ENCODE measurements at places on chromosomes 1 and 21.

DNA sequence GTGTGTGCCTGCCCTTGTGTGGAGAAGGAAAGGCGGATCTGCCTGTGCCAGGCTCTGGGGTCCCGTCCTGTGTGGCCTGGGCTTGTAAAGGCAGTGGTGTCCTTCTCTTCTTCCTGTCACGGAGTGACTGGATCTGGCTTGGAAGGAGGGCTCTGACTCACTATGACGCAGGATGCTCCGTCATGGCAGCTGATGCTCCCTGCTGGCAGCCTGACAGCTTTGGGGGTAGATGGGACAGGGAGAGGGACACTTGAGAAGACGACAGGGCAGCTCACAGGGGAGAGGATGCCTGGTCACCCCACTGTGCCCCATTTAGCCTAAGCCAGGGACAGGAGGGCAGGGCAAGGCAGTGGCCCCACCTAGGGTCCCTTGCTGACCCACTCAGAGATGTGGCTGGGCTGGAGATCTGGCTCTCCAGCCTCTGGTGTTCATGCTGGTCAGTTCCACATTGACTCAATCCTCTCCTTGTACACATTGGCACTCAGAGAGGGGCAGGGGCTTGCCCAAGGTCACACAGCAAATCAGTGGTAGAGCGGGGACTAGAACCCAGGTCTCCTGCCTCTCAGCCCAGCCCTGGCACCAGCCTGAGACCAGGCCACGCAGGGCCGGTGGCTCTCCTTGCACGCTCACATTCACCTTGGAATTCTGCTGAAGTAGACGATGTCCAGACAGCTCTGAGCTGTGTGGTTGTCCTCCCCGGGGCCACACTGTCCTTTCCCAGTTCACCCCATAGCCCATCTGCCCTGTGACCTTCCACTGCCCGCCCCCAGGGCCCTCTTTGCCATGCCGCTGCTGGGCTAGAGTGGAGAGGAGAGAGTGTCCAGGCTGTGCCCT, 2.8 kb upstream of the FAM131C start:
- no peak for DNase-seq

DNA sequence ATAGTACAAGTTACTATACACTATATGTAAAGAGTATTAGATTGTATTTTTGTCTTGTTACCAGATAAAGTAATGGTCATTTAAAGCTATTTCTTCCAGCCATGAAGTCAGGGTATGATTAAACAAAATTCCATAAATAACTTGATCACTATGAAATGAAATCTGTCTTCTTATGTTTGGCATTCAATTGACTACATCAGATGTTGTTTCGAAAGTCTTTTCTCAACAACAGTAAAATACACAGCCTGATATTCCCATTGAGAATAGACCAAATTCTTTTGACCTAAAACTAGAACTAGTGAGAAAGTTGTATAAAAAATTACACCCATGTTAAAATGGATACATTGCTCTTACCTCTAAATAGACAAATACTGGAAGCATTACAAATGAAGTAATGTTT, 134.6 kb upstream of the ADAMTS5 start:
- DNase-seq, result no peak

DNA sequence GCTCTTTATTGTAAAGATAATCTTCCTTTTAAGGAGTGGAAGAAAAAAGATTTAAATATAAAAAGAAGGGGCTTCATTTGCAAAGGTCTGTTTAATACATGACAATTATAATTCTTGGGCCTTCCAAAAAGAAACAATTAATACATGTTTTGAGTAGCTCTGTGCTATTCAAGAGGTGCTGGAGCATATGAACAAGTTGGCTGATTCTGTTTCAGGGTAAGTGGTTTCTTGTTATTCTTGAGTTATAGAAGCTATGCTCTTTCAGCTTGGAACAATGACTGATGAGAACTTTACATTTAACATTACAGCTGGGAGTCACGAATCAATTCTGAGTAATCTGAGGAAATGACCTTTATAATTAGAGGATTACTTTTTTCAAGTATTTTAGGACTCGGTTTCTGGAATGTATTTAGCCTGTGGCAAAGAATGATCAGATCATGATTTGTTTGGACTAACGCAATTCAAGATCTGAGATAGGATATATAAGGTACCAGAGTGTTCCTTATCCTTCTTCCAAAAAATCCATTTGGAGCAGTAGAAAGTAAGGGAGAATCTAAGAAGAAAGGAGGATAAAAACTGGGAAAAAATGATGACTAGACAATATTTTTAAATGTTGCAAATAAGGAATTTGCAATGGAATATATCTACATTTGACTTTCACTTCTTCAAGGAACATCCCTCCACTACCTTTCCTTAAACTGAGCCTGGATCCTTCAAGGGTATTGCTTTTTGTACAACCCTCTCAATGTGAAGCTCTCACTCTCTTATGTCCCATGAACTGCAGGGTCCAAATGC, 77.1 kb upstream of the KCTD3 start:
- DNase-seq, result no peak

DNA sequence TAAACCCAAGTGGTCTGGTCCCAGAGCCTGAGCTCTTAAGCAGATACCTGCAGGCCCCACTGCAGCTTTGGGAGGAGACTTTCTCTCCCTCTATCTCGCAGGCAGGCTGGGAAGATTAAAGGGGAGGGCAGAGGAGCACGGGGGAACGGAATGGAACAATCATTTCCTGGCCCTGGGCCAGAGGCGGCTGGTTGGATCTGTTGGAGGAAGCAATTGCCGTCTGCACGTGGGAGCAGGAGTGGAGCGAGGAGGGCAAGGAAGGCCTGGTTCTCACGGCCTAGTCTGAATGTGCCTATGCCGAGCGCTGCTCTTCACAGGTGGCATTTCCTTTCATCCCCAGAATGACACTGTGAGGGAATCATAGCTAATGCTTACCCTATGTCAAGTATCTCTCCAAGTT, 23.7 kb downstream of the NKAIN1 start:
- DNase-seq, result no peak

DNA sequence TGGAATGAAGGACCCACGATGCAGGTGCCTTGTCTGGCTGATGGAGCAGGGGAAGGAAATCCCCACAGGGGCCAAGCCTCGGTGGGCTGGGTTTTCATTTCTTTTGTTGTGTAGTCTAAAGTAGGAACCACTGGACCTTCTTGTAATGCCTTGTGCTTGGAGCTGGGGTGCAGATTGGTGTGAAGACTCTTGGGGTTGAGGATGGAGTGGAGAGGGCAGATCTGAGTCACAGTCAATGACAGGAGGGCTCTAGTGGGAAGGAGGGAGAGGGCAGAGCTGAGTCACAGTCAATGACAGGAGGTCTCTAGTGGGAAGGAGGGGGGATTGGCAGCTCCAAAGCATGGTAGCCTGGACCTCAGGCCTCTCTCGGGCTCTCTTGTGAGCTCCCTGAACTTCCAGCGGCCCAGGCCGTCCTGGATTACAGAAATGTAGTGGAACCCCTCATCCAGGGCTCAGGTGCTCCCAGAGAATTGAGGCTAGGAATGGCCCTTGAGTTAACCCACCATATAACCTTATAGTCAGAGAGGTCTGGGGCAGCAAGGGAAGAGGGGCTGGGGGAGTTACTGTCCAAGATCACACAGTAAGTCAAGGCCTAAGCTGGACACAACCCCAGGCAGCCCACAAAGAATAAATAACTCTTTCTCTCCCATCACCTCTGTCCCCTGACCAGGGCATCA, 313.8 kb downstream of the MATN1 start:
- DNase-seq, result no peak

GRCh38 chr1:50978144-50978851, 8.3 kb downstream of the CDKN2C start:
- DNase-seq, result peak; percentile 60

- DNase-seq, result no peak
Observed at GRCh38 chr1:30449428-30450147, 273.8 kb downstream of the MATN1 start.

GRCh38 chr1:200372095-200372884, 37.5 kb downstream of the ZNF281 start:
- DNase-seq, result no peak

DNA sequence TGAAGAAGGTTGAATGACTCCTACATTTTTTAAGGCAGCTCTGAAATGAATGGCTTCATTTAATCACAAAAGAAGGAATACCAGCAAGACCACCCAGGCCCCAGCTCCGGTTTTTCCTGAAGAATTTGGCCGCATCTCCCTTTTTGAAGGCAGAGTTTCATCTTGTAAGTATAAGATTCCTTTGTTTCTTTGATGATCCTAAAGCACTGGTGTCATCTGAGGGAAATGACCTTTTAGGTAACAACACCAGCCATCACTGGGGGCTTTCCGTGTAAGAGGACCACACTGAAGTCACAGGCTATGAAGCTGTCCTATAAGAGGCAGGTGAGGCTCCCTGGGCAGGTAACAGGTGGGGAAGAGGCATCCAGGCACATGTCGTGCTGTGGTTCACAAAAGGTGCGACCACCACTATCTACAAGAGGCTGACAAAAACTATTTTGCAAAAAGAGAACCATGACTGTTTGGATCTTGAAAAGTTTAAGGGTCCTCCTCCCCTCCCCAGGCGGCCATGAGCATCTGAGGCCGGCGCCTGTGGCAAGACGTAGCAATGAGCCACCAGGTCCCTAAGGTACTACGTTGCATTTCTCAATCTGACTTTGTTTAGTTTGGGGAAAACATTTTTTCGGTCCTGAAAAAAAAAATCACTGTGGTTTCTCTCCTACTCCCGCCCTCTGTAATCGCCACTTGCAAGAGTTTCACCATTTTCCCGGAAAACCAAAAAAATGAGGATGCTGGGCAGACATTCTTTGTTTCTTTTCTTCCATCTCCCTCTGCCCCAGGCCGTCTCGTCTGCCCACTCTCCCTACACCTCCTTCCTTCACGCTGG, 46.3 kb upstream of the IRF2BP2 start:
- no peak for DNase-seq

DNA sequence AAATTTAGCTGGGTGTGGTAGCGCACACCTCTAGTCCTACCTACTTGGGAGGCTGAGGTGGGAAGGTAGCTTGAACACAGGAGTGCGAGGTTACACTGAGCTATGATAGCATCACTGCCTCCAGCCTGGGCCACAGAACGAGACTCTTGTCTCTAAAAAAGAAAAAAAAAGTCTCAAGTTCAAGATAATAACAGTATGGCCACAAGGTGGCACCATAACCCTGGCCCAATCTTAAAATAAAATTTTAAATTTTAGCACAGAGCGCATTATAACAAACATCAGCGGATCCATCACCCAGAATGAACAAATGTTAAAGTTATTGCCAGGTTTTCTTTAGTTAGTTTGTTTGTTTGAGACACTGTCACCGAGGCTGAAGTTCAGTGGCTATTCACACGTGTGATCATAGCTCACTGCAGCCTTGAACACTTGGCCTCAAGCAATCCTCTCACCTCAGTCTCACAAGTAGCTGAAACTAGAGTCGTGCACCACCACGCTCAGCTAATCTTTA, 2.9 kb upstream of the HTR6 start:
- peak; percentile 61 for DNase-seq

GRCh38 chr1:85585799-85586198, 5.2 kb downstream of the CCN1 start:
- DNase-seq, result no peak

DNA sequence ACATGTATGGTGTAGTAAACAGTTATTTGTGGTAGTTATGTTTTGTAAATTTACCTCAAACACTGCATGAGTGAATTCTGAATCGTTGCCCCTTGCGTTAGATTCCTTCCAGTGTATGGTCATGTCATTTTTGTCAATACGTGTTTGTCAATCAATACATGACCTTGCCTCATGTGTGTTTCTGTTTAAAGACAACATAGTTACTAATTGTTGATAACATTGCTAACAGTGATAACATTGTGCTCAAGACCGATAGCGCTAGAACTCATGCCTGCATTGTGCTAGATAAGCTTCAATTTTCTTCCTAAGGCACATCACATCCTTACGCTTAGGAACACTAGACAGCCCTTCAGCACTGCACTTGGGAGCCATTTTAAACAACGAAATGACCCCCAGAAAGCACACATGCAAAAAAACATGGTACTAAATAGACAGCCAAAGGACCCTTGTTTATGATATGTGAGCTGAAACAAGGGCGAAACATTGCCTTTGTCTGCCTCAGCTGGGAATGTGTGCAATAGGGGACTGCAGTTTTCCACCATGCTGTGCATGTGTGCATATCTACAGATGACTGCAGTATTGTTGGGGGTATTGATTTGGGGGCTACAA, 37.3 kb downstream of the MRPS6 start:
- no peak for DNase-seq

- no peak for DNase-seq
Observed at GRCh38 chr1:54596756-54597155, 26.6 kb downstream of the FAM151A start.

GRCh38 chr1:45299981-45300668, 26.6 kb upstream of the HPDL start:
- peak; percentile 46 for DNase-seq

- DNase-seq, result no peak
Observed at GRCh38 chr1:13469343-13469742, 44.5 kb downstream of the LRRC38 start.

- no peak for DNase-seq
Observed at GRCh38 chr1:206975306-206975705, 5.0 kb upstream of the FCAMR start.

DNA sequence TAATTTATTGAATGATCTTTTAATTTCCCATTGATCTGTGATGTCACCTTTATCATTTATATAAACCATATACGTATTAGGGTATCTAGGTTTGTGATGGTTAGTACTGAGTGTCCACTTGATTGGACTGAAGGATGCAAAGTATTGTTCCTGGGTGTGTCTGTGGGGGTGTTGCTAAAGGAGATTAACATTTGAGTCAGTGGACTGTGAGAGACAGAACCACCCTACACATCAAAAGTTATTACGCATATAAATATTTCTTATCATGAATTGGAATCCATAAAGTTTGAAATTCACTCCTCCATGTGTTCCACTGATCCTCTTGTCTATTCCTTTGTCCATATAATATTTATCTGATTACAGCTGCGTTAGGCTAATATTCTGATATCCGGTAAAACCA, 100.5 kb downstream of the PIGK start:
- DNase-seq, result no peak

GRCh38 chr1:89363638-89364536, at the start of gene GBP6:
Gene GBP6 (plus strand): TSS chr1:89364059. CDS start chr1:89368552, 4,493 bp downstream.
- no peak for DNase-seq

DNA sequence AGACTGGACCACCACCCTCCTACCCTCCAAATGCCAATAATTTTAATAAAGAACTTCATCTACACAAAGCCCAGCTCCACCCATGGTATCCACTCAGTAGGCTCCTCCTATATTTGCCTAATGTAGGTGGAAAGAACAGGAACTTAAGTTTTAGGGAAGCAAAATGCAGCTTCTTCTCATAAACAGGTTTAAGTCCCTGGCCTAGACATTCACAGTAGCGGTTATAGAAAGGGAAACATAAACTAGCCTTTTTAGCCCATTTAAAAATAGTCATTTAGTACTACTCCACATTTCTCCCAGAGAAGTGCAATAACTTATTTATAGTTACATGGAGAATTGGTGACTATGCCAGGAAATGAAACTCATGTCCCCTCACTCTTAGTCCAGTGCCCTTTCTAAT, 56.6 kb upstream of the CPLANE2 start:
- DNase-seq, result no peak

GRCh38 chr1:113567427-113567826, 177.1 kb downstream of the MAGI3 start:
- no peak for DNase-seq

Data from activated naive CD4-positive, alpha-beta T cell treated with anti-CD3 and anti-CD28 coated beads, Interleukin-2, amount 10 ng/mL, durations not matched to agents 7 days and 5 days (primary cell).